Right hindlimb (tissue), 1 donor: ENCODE measurements at places on chromosomes 1 and 21.

DNA sequence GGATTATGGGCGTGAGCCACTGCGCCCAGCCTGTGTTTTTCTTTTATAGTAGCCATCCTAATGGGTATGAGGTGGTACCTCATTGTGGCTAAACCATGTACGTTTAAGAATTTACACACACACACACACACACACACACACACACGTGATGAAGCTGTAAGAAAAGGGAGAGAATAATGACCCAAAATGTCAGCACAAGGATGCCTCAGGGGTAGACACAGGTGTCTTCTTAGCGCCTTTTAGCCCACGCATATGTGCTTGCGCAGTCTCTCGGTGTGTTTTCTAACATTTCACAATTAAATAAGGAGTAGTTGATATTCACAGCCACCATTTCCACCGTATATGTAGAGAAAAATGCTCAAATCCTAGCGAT is 782 bp upstream of the PFKL start:
- no peak for DNase-seq

DNA sequence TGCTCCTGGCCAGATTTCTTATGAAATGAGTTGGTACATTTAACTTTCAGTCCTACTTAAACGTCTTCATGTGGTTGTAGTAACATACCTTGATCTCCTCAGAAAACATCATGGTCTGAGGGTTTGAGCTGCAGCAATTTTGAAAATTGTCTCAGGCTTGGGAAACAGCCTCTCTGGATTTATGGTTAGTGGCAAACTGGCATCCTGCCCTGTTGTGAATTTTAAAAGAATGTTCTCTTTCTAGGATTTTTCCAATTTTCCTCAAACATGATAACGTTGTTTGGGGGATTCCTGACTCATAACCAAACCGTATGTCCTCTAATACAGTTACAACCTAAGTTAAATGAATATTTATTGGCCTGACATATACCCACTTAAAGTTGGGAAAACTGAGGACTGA is 624.4 kb downstream of the LMO4 start:
- DNase-seq, result no peak

- peak; percentile 40 for DNase-seq
Observed at GRCh38 chr1:71706029-71706671, 576.2 kb downstream of the NEGR1 start.

DNA sequence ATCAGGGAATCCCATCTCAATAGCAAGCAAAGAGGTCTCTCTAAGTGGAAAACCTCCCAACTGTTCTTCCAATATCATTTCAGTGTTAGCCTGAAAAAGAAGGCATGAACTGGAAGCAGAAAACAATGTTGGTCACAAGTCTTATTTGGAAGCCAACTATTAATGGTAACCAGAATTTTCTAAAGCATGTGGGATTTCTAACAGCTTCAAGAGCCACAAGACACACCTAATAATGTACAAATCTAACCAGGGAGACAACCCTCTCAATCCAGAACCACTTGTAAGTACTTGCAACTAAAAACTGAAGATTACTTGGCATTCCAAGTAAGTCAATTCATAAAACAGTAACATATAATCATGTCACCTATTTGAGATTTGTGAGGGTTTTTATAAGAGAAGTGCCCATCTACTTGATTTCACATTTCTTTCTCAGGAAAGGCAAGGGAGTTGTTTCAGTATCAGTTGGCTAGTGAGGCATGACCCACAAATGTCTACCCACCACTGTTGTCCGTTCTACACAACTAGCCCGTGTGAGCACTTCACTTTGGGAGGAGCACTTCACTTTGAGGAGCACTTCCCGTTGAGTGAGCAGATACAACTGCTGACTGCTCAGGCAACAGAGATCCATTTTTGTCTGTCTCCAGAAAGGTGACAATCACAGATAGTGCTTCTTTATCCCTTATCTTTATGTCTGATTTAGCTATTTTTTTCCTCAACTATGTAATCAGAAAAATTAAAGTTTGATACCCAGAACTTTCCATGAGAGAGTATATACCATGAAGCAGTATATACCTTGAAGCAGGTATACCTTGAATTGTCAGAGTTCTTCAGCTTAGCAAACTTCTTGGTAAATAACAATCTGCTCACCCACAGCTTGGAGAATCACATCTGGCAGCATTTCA is 11.1 kb downstream of the STX6 start:
- DNase-seq, result no peak

DNA sequence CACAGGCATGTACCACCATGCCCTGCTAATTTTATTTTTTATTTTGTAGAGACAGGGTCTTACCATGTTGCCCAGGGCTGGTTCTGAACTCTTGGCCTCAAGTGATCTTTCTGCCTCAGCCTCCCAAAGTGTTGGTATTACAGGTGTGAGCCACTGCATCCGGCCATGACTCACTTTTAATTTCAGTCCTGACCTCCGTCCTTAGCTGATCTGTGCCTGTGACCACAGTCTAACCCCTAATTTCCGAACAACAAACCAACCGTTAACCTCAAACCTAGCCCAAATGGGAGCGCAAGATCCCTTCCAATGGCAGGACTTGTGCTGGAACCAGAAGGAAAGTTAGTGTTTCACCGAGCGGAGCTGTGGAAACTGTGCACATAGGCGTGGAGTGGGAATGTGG is 29.3 kb upstream of the MAN1C1 start:
- DNase-seq, result no peak

DNA sequence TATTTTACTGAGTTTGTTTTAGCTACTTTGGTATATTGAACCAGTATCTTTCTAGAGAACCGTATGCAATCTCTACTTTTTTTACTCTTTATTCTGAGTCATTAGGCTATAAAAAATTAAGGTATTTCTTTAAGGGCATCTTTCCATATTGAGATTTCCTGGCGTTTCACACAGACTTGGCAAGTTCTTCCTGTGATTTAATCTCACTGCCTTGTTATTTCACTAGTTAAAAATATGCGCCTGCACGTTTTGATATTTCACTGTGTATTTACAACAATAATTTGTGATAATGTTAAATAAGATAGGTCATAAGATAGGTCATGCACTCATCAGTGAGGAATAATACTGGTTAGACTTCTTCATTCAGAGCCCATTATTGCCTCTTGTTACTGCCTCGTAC is 16.2 kb upstream of the CR1L start:
- DNase-seq, result no peak
